ENCODE measurements at places on chromosomes 4 and X.
A peak's percentile ranks its signal among the peaks of the same experiment; 100 is the strongest.

- DNase-seq, result no peak
These were observed 600.9 kb downstream of the MID1IP1 start for GRCh38 chrX:39402158-39402557.

DNA sequence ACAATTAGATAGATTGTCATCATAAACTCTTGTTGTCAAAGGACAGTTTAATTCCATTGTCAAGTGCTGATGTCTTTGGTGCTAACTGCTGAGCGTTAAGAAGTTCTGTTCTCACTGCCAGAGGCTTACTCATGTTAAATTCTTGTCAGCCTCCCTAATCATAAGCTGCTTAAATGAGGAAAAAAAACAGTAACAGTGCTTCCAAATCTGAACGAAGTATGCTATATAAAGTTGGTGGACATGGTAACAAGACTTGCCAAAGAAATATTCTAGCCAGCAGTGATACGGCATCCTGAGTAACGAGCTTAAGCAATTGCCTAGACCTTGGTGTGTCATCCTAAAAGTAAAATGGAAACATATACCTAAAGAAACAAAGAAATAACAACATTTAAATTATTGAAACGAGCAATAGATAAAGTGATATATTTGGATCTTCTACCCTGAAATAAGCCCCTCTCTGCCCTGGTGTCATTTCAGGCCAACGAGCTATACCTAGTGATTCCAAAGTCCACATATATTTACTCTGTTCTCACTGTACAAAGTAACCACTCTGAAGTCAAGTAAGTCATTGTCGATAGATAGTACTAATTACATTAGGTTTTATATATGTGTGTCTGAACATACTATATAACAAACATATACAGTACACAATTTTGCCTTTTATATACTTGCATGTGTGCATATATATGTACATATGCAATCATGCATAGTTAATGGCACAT lies 339.7 kb upstream of the HS3ST1 start:
- no peak for DNase-seq

- no peak for DNase-seq
These were observed 23.6 kb upstream of the SPON2 start for GRCh38 chr4:1195891-1196401.

DNA sequence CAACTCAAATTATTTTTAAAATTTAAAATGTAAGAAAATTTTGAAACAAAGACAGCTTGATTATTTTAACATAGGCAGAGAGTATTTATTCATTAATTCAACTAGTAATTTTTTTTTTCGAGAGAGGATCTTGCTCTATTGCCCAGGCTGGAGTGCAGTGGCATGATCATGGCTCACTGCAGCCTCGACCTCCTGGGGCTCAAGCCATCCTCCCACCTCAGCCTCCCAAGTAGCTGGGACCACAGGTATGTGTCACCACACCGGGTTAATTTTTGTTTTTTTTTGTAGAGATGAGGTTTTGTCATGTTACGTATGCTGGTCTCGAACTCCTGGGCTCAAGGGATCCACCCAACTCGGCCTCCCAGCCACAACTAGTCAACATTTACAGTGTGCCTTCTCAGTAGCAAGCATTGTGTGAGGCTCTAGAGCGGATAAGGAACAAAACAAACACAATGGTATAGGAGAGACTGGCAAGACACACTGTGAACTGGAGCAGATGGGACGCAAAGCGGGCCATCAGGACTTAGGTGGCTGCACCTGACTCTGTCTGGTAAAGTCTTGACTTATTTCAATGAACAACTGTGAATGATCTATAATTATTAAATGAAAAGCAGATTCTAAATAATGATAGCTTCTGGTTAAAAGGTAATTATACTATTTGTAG lies 21.6 kb downstream of the SETD7 start:
- DNase-seq, result no peak

- no peak for DNase-seq
These were observed 121.3 kb downstream of the GPR143 start for GRCh38 chrX:9644335-9644734.

- DNase-seq, result no peak
These were observed 14.3 kb downstream of the ANTXR2 start for GRCh38 chr4:80058740-80059139.

- no peak for DNase-seq
These were observed 52.3 kb upstream of the CLNK start for GRCh38 chr4:10736895-10737294.

- DNase-seq, result no peak
These were observed 284.7 kb downstream of the ZNF674 start for GRCh38 chrX:46260499-46260898.

GRCh38 chrX:153459986-153460385 lies 10.4 kb downstream of the HAUS7 start:
- DNase-seq, result peak; percentile 42

GRCh38 chrX:132834109-132834508 lies 124.3 kb downstream of the HS6ST2 start:
- DNase-seq, result no peak

- no peak for DNase-seq
These were observed 5.9 kb downstream of the SOWAHB start for GRCh38 chr4:76892001-76892400.

DNA sequence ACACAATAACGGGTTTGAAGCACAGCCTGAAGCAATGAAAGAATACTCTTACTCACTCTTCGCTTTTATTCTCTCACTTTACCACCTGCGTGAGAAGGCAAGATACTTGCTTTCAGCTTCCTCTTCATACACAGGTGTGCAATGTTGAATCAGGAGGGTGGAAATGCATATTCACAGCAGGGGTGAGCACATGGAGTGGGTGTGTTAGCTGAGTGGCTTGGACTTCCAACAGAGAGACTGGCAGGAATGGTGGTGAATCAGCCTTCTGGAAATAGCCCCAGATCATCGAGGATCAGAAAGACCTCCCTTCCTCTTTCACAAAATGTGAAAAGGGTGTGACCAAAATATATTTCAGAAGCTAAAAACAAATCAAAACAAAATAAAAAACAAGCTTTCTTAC lies 521.2 kb downstream of the STIM2 start:
- DNase-seq, result no peak

DNA sequence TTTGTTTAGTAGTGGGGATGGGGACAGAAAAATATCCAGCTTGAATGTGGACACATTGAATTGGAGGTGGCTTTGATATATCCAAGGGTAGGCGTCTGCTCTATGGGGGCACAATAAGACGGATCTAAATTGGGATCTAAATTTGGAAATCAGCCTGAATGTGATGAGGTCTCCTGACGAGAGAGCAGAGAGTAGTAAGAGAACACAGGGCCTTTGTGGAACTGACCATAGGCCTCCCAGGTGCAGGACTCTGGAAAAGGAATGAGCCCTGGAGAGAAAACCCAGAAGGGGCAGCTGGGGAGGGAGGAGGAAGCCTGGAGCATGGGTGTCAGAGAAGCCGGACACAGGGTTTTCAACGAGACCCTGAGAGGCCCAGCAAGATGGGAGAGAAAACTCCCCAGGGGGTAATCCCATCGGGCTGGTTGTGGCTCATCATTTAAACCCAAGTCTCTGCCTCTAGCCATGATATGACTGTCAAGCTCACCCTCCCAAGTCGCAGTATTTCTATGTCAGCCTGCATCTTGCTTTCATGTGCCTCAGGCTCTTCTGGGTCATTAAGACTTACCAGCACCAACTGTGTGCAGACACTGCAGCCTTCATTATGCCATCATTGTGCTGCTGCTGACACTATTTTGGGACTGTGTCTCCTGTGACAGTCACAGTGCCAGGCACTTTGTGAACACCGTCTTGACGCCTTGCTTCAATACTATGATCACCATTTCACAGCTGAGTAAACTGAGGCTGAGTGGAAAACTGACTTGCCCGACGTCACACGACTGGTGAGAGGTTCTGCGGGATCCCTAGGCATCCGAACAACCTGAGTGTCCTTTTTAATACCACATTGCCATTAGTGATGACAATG lies 57.1 kb downstream of the ANAPC4 start:
- no peak for DNase-seq

DNA sequence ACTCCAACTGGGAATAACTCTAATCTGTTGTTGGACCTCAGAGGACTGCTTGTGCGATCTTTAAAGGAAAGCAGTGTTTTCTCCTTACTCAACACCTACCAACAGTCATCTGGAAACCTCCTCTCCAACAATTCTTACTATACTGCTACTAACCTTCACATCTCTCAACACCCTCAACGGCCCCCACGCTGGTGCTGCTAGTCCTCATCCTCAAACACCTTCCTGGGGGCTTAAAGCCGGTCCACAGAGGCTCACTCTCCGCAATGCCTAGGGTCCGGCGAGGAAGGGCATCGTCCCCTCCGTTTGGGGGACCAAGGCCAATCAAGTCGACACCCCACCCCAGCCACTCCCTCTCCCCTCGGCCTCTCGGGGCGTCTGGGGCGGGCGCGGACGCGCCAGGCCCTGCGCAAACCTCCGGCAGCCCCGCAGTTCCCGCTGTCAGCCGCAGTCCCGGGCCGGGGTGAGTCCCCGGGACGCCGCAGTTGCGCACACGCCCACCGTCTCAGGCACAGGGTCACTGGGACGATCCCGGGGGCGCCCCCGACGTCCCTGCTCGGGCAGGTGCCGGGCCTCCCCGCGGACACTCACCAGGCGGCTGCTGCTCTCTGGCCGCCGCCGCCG lies 418 bp downstream of the TAB3 start:
- no peak for DNase-seq

- DNase-seq, result no peak
These were observed 44.2 kb upstream of the TMEM131L start for GRCh38 chr4:153421941-153422340.

DNA sequence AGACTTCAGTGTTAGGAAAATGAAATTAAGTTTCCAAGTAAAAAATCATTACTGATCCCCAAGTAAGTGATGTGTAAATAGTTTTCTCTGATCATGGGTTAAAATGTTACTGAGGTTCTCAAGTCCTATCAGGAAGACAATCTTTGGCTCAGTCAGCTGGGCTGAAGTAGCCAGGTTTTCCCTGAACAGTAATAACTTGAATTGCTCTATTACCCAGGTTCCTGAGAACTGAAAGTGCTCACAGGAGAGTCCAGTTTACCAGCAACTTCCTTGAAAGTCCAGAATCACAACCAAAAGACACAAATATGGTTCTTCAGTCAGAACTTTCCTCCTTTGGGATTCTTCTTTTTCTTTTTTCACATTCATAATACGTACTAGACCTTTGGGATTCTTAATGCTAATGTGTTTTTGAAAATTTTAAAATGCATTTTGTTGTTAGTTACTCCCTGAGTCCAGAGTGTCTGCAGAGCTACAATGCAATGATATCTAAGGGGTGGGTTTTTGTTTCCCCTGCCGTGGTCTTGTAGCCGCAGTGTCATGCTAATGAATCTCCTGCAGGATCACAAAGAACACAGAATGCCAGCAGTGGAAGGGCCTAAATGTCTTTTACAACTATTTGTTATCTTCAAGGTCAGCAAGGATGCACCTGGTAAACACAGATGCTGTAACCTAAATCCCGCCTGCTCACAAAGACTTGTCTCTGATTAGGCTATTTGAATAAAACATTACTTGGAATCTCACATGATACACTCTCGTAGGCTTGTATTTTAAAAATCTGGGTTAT lies 439.8 kb upstream of the NR3C2 start:
- DNase-seq, result no peak

- no peak for DNase-seq
These were observed 4.5 kb downstream of the NKX3-2 start for GRCh38 chr4:13539619-13540445.

DNA sequence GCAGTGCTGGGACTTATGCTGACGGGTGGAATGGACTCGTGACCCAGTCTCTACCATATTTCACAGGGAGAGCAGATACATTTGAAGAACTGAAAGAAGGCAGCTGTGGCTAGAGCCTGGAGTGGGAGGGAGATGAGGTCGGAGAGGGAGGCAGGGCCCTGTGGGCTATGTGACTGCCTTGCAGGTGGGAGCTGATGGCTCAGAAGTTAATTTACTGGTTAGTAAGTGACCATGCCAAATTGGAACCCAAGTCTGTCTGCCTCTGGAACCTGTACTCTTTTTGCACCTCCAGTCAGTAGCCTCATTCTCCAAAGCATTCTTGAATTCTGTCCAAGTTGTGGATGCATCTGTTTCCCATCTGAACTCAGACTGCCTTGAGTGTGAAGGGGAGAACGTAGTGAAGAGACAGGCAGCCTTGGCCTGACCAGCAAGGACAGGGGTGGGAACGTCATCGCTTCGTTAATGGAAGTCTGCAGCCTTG lies 92.3 kb downstream of the REPS2 start:
- no peak for DNase-seq

- no peak for DNase-seq
These were observed 54.1 kb downstream of the ARHGAP10 start for GRCh38 chr4:147786031-147786430.

DNA sequence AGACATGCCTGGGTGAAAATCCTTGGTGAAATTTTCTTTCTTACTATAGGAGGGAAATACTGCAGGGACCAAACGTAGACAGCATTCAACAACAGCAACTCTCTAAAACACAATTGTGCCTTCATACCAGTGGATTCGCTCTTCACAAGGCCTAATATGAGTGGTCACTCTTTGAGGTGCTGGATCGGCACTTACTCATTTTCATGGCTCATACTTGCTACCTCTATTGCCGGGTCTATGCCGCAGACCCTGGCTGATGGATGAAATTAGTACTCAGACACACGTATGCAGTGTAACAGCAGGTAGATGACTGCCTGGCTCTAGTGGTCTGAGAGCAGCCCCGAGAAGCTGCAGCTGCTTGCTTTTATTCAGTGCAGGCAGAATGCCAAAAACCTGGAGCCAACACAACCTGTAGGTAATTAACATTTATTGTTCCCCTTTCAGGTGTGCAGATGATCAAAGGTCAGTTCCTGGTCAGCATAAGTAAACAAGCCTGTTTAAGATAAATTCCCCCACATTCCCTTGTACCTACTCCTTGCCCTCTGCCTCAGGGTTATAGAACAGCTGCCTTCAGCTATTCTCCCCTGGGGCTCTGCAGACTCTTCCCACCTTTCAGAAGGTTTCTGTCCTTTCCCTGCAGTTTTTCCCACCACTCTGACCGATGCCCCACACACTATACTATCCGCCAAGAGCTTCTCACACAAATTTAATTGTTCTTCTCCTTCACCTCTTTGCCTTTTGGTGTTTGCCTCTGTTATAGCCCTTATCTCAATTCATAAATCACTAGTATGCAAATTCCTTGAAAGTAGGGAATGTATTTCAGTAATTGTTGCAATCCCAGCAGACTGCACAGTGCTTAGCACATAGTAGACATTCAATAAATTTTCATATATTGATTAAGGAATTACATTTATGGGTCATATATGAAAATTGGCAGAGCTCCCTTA lies 210.0 kb downstream of the SPANXN3 start:
- DNase-seq, result no peak

- no peak for DNase-seq
These were observed 126.7 kb downstream of the EMCN start for GRCh38 chr4:100391086-100391485.

All from AG04450 (cell line).